Dermis microvascular lymphatic vessel endothelial cell (primary cell): ENCODE measurements at places on chromosomes 3 and 15. TPM values are rescaled to one million over a fixed set of nuclear protein-coding genes. Genes with fewer than 3 reads are reported as not detected.

Gene DOCK3
- under 0.01 TPM in 1 of 2 replicates, not detected in the other for total RNA-seq

Gene GOLGA8Q
- 0.13 TPM in 2 replicates for total RNA-seq

Gene ZPLD1
- total RNA-seq, result not detected in 2 replicates

Gene PTH1R
- under 0.01 and 0.13 TPM in 2 replicates for total RNA-seq

Gene GAP43
- total RNA-seq, result not detected in 2 replicates

Gene RAB6B
- total RNA-seq, result 0.39 and 1.6 TPM in 2 replicates

Gene SAXO2
- total RNA-seq, result 0.26 and 0.38 TPM in 2 replicates

Gene BFSP2
- not detected in 2 replicates for total RNA-seq

Gene AVEN
- total RNA-seq, result 16.8 and 19.8 TPM in 2 replicates

Gene OR5K1
- total RNA-seq, result not detected in 2 replicates

Gene GRIP2
- not detected in 2 replicates for total RNA-seq

Gene FILIP1L
- total RNA-seq, result 19.0 and 20.7 TPM in 2 replicates

Gene PROK2
- total RNA-seq, result not detected in 2 replicates

Gene SLC22A13
- total RNA-seq, result under 0.01 TPM in 2 replicates

Gene OCA2
- not detected in 2 replicates for total RNA-seq

Gene TRPM1
- total RNA-seq, result under 0.01 and 0.25 TPM in 2 replicates

Gene MAP6D1
- 0.51 and 0.89 TPM in 2 replicates for total RNA-seq

Gene RBP2
- not detected in 2 replicates for total RNA-seq

Gene PIF1
- total RNA-seq, result 4.4 and 9.0 TPM in 2 replicates

Gene PLOD2
- 70.2 and 81.0 TPM in 2 replicates for total RNA-seq

Gene LRRC58
- 9.2 and 10.1 TPM in 2 replicates for total RNA-seq

Gene IFT80
- total RNA-seq, result 16.7 and 17.6 TPM in 2 replicates

Gene AADAC
- under 0.01 and 0.13 TPM in 2 replicates for total RNA-seq
